ENCODE measurements at places on chromosomes 3 and 15.

DNA sequence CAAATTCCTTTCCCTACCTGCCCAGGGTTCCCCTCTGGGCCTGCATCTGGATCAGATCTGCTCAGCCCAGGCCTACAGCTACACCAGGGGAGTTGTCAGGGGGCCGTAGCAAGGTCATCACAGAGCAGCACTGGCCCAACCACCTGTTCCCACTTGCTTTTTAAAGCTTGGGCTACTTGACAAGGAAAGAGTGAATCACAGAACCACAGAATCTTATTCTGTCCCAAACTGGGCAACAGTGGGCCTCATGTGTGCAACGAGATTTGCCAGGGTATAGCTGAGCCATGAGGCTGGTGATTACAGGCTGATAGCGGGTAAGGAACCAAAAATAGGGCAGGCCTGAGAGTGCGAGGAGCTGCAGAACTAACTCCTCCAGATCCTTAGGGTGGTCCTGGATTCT lies 66.7 kb downstream of the MYLK start:
- DNase-seq, result no peak

- no peak for DNase-seq
These were observed 26.0 kb downstream of the MASP1 start for GRCh38 chr3:187265461-187265955.

- no peak for DNase-seq
These were observed 108.0 kb upstream of the SMAD3 start for GRCh38 chr15:66957431-66957720.

DNA sequence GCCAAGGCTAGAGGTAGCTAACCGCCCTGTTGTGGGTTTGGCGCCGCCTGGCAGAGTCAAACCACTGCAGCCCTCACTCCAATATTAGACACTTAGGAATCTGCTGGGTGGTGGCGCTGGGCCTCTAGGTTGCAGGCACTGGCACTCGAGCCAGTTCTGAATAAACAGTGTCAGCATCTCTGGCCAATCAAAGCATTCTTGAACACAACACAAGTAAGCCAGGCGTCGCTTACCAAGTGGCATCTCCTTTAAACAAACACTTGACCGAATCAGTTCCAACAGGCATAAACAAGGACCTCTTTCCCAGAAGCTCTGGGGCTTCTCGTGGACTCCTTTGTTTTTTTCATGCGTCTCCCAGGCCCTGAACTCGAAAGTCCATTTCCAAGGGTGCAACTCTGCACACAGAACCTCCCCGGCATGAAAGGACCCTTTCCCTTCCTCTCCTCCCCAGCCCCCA lies 82.3 kb downstream of the LRIG1 start:
- DNase-seq, result no peak

GRCh38 chr3:139574026-139574947 lies 34.7 kb upstream of the RBP1 start:
- peak; percentile 88 for DNase-seq

DNA sequence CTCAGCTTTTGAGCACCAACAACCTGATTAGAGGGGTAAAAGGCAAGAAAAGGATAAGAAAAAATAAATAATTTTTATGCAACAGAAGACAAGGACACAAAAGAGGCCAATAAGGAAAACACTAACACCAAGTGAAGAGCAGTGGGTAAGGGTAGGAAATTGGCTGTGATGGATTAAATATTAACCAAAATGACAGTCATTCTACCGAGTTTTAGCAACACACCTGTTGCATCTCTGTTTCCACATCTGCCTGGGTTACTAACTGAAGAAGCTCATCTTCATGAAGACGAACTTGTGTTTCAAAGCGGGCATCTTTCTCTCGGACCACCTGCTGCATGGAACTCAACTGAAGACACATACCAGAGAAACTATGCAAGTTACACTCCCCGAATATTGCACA lies 30.1 kb downstream of the GOLGB1 start:
- DNase-seq, result no peak

GRCh38 chr3:156148946-156149381 lies 28.6 kb downstream of the KCNAB1 start:
- no peak for DNase-seq

DNA sequence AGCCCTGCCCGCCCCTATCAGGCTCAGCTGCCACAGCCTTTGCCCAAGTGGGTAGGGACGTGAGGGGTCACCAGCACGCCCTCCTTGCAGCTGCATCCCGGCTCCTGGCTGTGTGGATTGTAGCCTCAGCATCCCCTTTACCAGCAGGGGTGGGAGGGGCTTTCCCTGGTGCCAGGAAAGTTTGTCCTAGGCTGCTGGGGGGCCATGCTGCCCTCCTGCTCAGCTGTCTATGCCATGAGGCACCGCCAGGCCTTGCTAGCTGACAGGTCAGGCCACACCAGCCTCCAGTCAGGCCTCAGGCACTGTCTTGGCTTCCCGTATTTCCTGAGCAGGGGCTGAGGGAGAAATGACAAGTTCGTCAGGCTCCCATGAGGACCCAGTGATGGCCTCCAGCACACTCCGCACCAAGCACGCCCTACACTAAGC lies 32.3 kb downstream of the TKT start:
- no peak for DNase-seq

DNA sequence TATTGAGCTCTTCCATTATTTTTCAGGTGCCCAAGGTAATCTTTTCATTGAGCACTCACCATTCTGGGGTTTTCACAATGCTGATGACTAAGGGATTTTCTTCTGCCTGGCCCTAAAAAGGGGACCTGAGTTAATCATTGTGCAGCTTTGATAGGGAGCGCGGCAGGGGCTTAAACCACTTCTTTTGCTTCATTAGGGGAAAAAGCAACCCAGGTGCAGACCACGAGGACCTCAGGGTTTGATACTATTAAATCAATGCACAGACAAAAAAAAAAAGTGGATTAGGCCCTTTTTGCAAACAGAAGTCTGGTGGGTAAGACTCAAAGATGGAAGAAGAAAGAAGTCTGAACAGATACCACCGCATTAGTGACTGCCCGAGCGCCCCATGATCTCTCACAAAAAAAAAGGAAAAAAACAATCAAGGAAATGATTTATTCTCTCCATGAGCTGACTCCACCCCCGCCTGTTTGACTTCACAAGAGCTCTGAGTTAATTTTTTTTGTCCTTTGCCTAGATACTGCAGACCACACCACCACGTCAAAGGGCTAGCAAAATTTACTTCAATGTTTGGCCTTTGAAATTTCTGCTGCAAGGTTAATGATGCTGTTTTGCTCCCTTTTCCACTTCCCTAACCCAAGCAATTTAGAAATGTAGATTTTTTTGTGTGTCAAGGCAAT lies 78.0 kb upstream of the FEZF2 start:
- no peak for DNase-seq

- DNase-seq, result no peak
These were observed 105.7 kb downstream of the RTP4 start for GRCh38 chr3:187473778-187474406.

DNA sequence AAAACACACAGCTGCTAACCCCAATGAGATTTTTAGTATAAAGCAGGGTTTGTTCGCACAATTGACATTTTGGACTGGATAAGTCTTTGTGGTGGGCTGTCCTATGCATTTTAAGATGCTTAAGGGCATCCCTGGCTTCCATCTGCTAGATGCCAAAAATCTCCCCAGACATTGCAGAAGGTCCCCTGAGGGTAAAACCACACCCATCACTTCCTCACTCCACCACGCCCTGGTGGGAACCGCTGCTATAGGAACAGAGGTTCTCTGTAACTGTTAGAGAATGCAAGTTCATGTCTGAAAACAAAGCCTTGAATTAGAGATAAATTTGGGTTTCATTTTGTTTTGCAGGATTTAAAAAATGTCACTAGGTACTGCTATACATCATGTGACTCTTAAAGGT lies 67.7 kb downstream of the ARHGEF26 start:
- peak; percentile 39 for DNase-seq

GRCh38 chr3:128330214-128330842 lies 136.4 kb downstream of the DNAJB8 start:
- DNase-seq, result peak; percentile 28

DNA sequence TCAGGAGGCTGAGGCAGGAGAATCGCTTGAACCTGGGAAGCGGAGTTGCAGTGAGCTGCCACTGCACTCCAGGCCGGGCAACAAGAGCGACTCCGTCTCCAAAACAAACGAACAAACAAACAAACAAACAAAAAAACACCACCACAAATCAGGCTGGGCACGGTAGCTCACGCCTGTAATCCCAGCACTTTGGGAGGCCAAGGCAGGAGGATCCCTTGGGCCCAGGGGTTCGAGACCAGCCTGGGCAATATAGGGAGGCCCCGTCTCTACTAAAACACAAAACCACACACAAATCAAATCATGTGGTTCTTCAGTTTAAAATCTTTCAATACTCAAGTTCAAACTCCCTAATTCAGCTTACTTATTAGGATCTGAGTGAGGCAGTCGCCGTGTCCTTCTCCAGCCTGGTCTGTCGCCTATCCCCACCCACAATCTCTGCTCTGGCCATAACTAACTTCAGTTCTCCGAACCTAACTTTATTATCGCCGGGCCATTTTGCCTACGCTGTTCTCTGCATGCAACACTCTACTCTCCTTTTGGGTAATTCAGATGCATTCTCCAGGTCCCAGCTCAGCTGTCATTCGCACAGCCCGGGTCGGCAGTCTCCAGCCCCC lies 660 bp upstream of the RTF1 start:
- DNase-seq, result no peak

DNA sequence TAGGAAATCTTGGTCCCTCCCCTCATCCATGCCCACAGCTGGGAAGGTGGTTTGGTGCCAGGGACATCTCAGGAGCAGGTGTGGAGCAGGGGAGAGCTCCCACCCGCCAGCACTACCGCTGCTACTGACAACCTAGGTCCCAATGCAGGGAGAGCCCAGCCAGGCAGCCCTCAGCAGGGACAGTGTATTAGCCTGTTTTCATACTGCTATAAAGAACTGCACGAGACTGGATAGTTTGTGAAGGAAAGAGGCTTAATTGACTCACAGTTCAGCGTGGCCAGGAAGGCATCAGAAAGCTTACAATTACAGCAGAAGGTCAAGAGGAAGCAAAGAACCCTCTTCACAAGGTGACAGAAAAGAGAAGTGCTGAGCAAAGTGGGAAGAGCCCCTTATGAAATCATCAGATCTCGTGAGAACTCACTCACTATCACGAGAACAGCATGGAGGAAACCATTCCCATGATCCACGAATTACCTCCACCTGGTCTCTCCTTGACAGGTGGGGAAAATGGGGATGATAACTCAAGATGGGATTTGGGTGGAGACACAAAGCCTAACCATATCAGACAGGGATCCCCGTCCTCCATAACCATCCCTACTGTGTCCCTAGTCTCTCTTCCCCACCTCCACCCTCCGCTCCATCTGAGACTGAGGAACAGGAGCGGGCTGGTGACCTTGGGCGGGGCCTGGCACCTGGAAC lies 218.6 kb downstream of the TBC1D2B start:
- DNase-seq, result no peak

- DNase-seq, result peak; percentile 49
These were observed 835 bp downstream of the UBE3A start for GRCh38 chr15:25437777-25438600.

DNA sequence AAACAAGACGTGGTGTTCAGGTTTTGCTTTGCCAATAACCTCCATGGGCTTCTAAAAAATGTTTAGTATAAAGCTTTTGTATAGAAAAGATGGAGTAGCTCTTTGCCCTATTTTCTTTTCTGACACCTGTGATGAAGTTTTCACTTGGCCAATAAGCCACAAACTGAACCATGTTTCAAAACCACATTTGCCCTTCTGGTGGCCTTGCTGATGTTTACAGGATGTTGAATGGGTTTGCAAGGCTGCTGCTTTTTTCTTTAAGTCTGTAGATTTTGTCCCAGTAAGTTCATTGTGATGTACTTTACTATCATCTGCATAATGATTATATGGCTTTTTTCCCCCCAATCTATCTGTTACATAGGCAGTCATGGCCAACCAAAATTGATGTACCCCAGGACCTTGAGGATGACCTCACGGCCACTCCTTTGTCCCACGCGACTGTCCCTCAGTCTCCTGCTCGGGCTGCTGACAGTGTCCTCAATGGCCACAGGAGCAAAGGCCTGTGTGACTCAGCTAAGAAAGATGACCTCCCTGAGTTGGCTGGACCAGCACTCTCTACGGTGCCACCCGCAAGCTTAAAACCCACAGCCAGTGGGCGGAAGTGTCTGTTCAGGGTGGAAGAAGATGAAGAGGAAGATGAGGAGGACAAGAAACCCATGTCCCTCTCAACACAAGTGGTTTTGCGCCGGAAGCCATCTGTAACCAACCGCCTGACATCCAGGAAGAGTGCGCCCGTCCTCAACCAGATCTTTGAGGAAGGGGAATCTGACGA lies 60.8 kb downstream of the SNRK start:
- no peak for DNase-seq

DNA sequence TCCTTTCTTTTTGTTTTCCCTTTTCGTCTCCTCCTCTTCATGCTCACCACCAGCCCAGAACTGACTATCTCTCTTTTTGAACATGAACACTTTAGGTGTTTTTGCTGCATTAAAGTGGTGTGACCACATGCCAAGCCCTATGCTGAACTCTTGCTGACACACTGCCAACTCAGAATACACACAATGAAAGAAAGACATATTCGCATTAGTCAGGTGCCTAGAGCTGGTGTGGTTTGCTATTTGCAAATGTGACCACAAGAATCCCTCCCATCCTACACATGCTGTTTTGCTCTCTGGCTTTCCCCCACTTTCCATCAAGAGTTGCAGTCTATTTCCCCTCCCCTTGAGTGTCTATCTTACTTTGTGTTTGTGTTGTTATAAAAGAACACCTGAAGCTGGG lies 967.8 kb upstream of the CFAP20DC start:
- DNase-seq, result no peak

- DNase-seq, result no peak
These were observed 4.7 kb upstream of the TBC1D2B start for GRCh38 chr15:78082106-78082742.

DNA sequence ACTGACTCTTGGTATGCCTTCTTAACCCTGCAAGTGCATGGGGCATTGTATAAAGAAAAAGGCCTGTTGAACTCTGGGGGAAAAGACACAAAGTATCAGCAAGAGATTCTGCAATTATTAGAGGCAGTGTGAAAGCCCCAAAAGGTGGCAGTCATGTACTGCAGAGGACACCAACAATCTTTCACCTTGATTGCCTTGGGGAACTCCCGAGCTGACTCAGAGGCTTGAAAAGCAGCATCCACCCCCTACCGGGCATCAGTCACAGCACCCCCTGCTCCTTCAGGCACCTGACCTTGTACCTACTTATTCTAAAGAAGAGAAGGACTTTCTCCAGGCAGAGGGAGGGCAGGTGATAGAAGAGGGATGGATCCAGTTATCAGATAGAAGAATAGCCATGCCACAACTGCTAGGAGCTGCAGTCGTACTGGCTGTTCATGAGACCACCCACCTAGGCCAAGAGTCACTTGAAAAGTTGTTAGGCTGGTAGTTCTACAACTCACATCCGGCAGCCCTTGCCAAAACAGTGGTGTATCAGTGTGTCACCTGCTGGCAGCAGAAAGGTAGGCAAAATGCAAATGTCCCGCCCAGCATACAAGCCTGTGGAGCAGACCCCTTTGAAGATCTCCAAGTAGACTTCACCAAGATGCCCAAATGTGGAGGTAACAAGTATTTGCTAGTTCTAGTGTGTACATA lies 241.6 kb upstream of the CNTN6 start:
- no peak for DNase-seq

DNA sequence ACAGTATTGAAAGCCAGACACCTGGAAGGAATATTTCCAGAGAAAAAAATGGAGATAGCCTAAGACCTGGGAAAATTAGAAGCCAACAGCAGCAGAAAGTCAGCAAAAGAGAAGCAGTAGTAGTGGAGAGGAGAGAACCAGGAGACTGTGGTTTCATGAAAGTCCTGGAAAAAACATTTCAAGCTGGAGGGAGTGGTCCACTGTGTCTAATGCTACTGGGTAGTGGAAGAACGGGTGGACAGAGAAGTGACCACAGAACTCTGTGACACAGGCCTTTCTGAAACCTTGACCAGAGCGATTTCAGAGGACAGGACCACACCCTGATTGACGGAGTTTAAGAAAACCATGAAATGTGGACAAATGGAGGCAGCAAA lies 15.3 kb upstream of the SH3BP5 start:
- DNase-seq, result no peak
